ENCODE measurements at places on chromosomes 6 and 20.

- no peak for DNase-seq
Measured at GRCh38 chr6:137927777-137928218, 60.7 kb downstream of the TNFAIP3 start.

DNA sequence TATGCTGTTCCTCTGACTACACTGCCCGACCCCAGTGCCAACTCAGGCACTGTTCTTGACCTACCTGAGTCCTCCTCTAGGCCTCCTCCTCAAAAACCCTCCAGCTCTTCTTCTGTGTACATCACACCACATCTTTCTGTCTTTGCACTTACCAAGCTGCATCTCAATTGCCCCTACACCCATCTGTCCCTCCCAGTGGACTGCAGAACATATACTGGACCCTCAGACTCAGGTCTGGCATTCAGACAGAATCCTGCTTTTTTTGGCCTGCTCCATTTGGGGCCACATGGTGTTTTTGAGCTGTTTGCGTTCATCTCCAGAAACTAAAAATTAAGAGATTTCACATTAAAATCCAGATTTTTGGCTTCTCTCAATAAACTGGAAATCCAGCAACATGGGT lies 23.2 kb upstream of the YWHAB start:
- DNase-seq: no peak

DNA sequence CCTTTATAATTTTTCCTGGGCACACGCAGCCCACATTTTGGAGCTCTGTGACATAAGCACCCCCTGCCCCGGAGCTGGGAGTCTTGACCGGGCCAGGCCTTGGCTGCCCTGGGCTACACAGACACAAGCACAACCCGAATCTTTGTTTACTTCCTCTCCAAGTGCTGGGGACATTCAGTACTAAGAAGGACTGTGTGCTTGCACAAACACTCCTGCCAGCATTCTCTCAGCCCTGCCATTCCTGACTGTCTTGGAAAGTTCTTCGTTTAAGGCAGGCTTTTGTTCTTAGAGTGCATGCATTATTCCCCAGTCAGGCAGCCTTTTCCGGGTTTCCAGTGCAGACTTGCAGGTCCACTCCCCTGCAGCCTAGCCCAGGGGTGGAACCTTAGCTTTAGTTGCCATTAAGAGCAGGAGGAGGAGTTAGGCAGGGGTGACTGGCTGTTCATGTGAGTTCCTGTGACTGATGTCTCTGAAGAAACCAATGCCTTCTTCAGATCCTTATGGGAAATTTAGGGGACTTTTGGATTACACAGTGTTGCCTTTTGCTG lies 28.6 kb downstream of the FOXO3 start:
- DNase-seq: no peak

DNA sequence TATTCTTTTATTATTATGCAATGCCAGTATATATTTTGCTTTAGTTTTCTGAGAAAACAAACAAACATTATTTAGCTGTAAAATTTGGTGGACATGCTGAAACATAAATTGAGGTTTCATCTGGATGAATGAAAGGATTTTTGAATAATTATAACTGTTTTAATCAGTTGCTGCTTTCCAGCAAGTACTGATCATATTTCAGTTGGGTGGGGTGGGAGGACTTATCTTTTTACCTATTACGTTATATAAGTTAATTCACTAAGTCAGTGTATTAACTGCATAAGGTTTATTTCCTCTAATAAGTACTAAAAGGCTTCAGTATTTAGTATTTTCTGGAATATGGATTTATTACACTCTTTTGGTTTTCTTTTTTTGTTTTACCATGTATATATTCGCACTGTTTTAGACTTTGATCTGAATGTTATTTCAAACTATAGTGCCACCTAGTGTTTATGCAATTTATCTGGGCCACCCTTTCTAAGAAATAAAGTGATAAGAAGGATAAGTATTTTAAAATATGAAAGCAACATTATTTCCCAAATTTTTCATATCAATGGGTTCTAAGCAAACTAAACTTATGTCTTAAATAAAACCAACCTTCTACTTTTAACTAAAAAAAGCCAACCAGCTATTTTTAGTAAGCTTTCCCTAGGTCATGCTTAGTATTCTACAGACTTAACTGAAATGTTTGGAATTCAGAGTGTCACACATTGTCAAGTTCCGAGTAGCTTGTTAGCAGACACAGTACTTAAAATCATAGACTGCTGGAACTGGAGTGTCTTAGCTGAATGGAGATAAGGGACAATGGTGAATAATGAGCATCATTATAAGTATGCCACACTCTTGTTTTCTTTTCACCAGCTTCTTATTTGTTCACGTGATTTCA lies 105.4 kb upstream of the MCHR2 start:
- peak; percentile 45 for DNase-seq

- DNase-seq: no peak
Measured at GRCh38 chr6:49401063-49401462, 62.0 kb downstream of the MMUT start.

- DNase-seq: no peak
Measured at GRCh38 chr20:41483553-41483930, 116.9 kb upstream of the EMILIN3 start.

GRCh38 chr20:63934271-63935068 lies 21.7 kb downstream of the UCKL1 start:
- no peak for DNase-seq

DNA sequence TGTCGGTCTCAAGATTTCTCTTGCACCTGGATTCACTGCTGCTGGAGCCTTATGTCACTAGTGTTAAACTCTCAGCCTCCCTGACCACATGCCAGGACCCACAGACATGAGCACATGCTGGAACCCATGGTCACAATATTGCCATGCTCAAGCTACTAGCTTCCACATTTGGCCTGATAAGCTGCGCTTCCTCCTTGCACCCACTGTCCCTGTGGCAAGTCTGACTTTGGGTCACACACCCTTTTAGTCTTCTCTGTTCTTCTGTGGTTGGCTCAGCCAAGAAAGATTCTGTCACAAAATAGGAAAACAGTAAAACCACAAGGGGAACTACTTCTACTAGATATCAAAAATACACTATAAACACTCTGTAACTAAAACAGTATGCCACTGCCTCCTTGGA lies 68.9 kb upstream of the HDAC2 start:
- no peak for DNase-seq

DNA sequence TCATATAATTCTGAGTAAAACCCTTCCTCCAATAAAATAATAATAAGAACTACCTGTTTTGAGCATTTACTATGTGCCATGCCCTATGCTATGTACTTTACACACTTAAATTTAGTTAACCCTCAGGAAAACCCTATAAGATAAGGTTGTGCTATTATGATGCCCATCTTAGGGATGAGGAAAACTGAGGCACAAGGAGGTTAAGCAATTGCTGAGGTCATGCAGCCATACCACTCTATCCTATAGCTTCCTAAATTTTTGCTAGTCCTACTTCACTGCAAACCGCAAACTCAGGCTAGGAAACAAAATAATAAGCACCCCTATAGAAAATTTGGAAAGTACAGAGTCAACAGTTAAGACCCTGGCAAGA lies 38.9 kb upstream of the GFOD1 start:
- no peak for DNase-seq

GRCh38 chr6:42224222-42225028 lies 6.8 kb upstream of the MRPS10 start:
- no peak for DNase-seq

GRCh38 chr6:26358511-26358981 lies 6.5 kb upstream of the BTN3A2 start:
- no peak for DNase-seq

- DNase-seq: no peak
Measured at GRCh38 chr20:25659999-25660398, 36.2 kb upstream of the NANP start.

DNA sequence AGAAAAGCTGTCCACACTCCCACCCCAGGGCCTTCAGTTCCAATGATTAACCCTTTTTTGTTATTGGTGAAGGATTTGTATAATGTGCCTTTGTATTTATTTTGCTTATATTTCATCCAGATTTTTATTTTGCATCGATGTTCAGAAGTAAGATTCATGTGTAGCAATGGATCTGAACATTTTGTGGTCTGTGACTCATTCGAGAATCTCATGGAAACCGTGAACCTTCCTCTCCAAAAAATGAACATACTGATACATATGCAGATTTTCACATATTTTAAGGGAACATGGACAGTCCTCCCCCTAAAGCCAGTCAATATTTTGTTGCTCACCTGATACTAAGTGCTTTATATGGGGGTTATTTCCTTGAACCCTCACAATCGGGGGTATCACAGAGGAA lies 421.8 kb upstream of the SOX4 start:
- DNase-seq: no peak

- DNase-seq: peak; percentile 88
Measured at GRCh38 chr6:105692613-105693215, 289.8 kb upstream of the PREP start.

DNA sequence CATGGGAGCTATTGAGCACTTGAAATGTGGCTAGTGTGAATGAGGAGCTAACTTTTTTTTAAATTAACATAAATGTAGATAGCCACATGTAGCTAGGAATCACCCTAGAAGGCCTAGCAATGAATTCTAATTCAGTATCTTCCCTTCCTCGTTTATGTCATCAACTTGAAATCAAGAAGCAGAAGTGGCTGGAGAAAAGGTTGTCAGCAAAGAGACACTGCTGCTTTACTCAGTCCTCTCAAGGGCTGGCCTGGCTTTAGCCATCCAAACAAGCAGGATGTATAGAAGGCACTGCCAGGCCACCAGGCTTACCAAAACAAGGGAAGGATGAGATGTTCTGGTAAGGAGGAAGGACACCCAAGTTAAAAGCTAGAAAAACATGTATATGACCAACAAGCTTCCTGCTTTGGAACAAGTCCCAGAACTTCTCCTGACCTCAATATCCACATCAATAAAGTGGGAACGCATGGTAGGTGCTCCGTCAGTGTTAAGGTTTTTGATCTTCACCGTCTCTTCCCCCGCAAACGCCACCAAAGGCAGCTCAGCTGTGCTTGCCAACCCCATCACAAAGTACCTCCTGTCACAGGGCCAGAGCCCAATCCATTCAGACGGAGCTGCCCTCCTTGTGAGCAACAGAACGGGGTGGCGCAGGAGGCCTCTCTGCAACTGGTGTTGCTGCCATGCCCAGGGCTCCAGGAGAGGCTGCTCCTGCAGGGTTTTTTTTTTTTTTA lies 235.8 kb upstream of the RIN2 start:
- no peak for DNase-seq

DNA sequence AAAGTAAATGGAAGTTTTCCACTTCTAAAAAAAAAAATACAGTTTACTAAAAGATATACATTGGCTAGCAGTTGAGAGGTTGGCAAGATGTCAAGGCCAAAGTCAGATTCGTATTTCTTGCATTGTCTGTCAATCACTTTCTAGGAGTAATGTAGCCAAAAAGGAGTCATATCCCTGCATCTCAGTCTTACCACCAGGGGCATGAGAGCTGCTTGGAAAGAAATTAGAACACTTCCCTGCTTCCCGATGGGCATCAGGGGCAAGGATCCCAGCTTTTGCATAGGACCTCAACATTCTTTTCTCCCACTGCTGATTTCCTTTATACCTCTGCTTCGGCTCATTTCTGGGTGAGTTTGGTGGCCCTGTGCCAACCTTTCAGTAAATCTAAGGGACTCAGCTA lies 581.0 kb upstream of the MAP3K7 start:
- peak; percentile 4 for DNase-seq

- no peak for DNase-seq
Measured at GRCh38 chr6:35173044-35173426, 31.9 kb upstream of the TCP11 start.

- DNase-seq: peak; percentile 45
Measured at GRCh38 chr6:116483616-116484015, 22.4 kb downstream of the CALHM6 start.

DNA sequence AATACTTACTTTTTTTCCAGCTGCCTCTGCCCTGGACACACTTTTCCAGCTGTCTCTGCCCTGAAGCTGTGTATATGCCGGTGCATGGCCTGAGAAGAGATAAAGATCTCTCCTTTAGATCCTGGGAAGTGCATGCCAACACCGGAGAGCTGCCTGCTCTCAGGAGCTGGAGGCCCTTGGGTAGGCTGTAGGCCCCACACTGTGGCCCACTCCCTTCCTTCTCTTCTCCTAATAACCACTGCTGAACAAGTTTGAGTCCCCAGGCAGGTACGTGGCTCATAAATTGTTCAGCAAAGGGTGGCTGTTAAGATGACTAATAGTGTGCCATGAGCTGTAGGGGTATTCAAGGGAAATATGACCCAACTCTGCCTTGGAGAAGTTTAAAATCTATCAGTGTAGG lies 102.5 kb downstream of the CD24 start:
- DNase-seq: no peak

DNA sequence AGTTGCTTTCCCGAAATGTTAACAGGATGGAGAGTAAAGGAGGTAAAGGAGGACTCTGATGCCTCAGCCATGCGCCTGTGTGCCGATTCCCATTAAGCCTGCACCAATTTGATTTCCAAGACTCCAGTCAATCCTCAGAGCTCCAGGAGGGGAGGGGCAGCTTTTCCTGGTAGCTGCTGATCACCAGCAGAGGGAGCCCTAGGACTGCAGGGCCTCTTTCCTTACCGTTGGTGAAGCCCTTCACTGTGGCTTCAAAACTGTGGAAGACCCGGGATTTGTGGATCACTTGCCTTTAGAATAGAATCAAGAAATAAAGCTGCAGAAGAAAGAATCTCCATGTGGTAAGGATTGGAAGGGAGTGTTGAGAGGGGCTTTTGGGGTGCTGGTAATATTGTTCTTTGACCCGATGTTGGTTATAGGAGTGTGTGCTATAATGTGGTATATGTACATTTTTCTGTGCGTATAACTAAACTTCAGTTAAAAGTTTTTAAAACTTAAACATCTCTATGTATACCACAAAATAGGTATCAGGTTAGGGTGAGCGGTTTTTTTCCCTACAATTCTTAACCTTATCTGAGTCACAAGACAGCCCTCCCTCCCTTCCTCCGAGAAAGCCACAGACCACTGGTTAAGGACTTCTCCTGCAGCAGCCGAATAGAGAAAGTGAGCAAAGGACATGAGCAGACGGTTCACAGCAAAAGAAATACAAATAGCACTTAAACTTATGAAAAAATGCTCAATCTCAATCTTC lies 6.9 kb upstream of the OSER1 start:
- DNase-seq: peak; percentile 72

DNA sequence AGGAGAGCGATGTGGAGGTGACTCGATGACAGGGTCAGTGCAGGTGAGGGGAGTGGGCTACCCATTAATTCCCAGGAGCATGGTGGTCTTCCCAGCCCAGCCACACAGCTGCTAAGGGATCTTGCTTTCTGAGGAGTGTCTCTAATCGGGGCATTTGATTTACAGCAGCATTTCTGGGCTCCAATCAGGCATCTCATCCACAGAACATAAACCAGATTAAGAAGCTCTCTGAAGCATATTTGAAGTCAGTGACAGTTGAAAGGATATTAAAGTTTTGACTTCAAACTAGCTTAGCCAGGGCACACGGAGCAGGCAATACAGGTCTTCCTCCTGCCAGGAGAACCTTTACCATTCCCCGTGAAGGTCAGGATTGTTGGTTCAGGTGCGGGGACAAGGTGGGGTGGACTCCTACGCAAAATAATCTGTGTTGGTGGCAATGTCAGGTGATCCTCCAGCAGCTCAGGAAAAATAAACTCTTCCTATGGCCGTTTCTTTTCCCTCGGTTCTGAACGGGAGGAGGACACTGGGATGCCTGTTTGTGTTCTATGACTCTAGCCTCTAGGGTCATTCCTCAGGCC lies 39.9 kb upstream of the ZNF831 start:
- DNase-seq: no peak

All from NCI-H1105 (cell line).